Right cardiac atrium (tissue), 5 donors: ENCODE measurements at places on chromosomes 12 and 14.

DNA sequence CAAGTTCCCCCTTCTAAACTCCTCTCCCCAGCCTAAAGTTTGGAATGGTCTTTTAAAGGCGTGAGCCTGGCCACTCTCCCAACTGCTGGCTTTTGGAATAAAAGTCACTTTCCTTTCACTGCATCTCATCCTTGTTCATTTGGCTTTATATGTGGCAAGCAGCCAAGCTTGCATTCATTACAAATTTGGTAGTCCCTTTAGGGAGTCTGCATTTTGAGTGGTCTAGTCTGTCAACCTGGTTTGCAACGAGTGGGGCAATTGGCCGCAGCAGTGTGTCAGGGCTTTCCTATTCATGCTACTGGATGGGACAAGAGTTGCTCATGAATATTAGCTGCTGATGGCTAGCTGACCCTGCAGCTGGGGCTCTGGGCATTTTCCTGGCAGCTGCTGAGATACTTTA, 57.0 kb downstream of the CATSPERB start:
- DNase-seq = no peak

- no peak for DNase-seq
These were observed 293.9 kb upstream of the PRKD1 start for GRCh38 chr14:30221546-30221945.

GRCh38 chr12:102334765-102335164, 137.1 kb upstream of the PMCH start:
- no peak for DNase-seq

DNA sequence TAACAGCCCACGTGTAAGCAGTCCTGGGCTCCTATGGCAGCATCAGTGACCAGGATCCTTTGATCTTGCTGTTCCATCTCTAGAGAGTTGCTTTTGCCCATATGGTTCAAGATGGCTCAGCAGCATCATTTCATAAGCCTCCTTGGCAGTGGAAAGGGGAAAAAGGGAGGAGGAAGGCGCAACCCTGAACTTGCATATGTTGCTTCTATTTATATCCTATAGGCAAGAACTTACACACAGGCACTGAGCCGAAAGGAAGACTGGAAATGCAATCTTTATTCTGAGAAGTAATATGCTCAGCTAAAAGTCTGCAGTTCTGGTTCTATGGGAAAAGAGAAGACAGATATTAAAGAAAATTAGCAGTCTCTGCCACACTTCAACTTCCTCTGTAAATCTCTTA, 167.7 kb upstream of the PLXNC1 start:
- DNase-seq = no peak

DNA sequence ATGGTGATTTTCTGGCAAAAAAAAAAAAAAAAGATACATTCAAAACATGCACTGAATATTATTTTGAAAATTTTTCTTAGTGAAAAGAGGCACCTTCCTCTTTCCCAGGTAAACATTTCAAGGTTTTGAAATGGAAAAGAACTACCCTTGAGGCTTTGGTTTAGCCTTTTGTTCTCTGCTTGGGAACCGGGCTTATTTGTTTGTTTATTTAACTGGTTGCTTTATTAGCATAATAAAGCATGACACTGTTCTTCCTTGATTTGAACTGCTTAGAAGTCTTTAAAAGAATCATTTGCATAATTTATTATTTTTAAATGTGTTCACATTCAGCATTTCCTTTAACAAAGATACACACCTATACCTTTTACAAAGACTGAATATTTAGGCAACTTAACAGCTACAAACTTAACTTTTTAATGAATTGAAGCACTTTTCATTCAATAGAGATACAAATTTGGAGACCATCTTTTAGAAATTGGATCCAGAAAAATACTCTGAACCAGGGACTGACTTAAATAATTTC, 174.5 kb downstream of the FBXL14 start:
- DNase-seq = no peak
